ENCODE measurements at places on chromosomes 5 and 9. TPM values are rescaled to one million over a fixed set of nuclear protein-coding genes. Genes with fewer than 3 reads are reported as not detected.

ZFP37 gene
- 1.6 TPM for total RNA-seq

SH3GL2 gene
- total RNA-seq, result not detected

SHOC1 gene
- not detected for total RNA-seq

CFAP90 gene
- not detected for total RNA-seq

LRRTM2 gene
- 0.20 TPM for total RNA-seq

PCDHGA9 gene
- 3.9 TPM for total RNA-seq

EEIG1 gene
- 16.4 TPM for total RNA-seq

PNPLA7 gene
- total RNA-seq, result 1.9 TPM

THBS4 gene
- total RNA-seq, result not detected

BTNL8 gene
- total RNA-seq, result not detected

CD72 gene
- total RNA-seq, result not detected

SPATA31C1 gene
- not detected for total RNA-seq

CPEB4 gene
- total RNA-seq, result 18.1 TPM

HNRNPK gene
- 653 TPM for total RNA-seq

Measured in endothelial cell of umbilical vein (primary cell).